ENCODE measurements at places on chromosomes 5 and 9.

DNA sequence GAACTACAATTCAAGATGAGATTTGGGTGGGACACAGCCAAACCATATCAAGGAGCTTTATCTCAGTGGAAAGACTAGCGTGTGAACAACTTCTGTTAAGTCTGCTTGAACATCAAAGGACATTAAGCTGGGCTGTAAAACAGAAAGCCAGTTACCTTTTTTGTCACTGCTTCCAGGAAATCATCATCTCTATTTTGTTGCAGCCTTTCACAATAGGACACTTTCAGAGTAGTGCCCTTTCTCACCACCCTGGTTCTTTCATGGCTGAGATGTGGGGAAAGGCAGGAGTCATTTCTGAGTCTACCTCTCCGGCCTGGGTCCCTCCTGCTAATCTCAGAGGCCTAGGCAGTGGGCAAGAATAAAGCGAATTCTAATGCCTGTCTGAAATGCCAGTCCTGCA, 96.2 kb upstream of the PPP1R2B start:
- H3K27ac ChIP-seq, result peak overlapping the region; percentile 2
- no peaks in the 10 kb centered on the region for H3K27me3 ChIP-seq
- H3K36me3 ChIP-seq, result no peaks in the 10 kb centered on the region
- peaks cover 11% of the 10 kb centered on the region for H3K4me1 ChIP-seq
- no peak overlapping the region for H3K4me3 ChIP-seq

DNA sequence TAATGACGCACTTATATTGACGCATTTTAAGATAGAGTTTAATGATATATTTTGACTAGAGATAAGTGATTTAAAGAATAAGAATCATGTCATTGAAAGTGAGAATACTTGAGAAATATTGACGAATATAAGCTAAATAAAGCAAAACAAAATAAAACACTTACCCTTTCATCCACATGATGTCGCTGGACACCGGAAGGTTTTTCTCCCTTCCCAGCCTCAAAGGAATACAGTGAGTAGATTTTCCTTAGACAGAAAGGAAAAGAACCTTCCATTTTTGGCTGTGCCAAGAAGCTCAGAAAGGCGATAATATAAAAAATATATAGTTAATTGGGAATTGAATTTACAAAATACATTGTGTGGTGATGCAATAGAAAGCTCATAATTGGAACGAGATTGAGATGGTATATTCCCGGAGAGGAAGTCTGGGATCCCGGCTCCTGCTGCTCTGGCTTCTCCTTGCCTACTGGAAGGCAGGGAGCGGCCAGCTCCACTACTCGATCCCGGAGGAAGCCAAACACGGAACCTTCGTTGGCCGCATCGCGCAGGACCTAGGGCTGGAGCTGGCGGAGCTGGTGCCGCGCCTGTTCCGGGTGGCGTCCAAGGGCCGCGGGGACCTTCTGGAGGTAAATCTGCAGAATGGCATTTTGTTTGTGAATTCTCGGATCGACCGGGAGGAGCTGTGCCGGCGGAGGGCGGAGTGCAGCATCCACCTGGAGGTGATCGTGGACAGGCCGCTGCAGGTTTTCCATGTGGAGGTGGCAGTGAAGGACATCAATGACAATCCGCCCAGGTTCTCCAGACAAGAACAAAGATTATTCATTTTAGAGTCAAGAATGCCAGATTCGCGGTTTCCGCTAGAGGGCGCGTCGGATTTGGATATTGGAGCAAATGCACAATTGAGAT, at the start of gene PCDHA5:
TSS of gene PCDHA5 (plus strand) at position 239 of the 906 bp plus-strand sequence.
- no peak for DNase-seq
- H3K36me3 ChIP-seq, result peaks cover 6% of the 10 kb centered on the region
- no peaks in the 10 kb centered on the region for H3K4me1 ChIP-seq
- H3K27me3 ChIP-seq, result peaks cover 14% of the 10 kb centered on the region
- no peak within 1 kb of the TSS for H3K4me3 ChIP-seq

DNA sequence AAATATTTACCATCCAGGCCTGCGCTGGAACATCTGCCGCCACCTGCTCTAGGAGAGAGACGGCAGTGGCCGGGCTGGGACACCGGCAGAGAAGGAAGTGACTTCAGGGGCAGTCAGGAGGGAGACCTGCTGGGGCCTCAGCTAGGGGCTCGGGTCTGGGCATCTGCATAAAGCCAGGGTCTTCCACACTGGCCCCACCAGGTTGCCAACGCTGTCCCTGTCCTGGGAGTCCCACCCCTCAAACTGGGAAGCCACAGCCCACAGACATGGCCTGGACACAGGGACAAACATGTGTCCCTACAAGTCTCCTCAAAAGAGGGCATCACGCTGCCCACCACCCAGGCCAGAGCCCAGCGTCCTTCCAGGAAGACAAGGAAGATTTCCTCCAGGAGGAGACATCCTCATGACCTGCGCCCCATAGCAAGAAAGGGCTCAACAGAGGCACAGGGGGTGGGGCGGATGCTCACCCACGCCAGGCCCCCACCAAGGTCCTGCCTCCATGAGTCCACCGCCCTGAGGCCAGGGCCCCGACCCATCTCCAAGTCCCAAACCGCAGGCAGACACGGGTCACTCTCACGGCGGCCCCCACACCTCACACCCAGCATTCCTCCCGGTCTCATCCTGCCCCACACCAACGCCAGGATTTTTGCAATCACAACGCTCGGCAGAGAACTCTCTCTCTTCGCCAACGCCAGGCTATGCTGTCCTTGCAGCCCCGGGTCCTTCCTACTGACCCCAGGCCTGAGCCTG, 9.0 kb downstream of the VAV2 start:
- no peaks in the 10 kb centered on the region for H3K27me3 ChIP-seq
- no peak overlapping the region for H3K4me3 ChIP-seq
- H3K36me3 ChIP-seq, result no peaks in the 10 kb centered on the region
- peak; percentile 38 for DNase-seq
- peaks cover 12% of the 10 kb centered on the region for H3K4me1 ChIP-seq

GRCh38 chr5:82786748-82787147, 290.4 kb downstream of the TMEM167A start:
- H3K4me3 ChIP-seq, result no peak overlapping the region
- H3K27ac ChIP-seq, result no peak overlapping the region
- no peaks in the 10 kb centered on the region for H3K4me1 ChIP-seq
- no peaks in the 10 kb centered on the region for H3K36me3 ChIP-seq
- DNase-seq, result no peak

GRCh38 chr9:123660691-123661466, 269.0 kb downstream of the DENND1A start:
- DNase-seq, result no peak
- H3K27ac ChIP-seq, result no peak overlapping the region
- H3K27me3 ChIP-seq, result no peaks in the 10 kb centered on the region
- H3K36me3 ChIP-seq, result peaks cover 33% of the 10 kb centered on the region

DNA sequence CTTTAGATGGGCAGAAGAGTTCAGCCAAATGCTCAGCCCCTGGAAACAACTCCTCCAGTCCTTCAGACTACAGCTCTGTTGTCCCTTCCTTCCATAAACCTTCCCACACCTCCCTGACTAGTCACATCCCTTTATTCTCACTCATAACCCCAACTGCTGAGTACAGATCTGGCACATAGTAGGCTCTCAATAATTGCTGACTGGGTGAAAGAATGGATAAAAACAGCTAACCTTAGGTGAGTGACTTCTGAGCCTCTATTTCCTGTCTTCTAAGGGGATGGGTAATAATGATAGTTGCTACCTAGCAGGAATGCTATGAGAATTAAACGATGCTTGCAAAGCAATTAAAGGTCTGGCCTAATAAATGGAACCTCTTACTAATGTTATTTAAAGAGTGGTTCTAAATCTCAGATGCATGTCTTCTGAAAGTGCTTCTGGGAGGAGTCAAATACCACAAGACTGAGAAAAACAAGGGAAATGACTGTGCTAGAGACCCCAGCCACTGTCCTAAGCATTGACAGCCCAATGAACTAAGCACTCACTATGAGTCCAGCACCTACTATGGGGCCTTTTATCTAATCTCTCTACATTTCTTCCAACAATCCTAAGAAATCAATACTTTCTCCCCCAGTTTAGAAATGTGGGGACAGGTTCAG, 2.5 kb upstream of the NR6A1 start:
- peaks cover 50% of the 10 kb centered on the region for H3K27me3 ChIP-seq
- H3K27ac ChIP-seq, result no peak overlapping the region
- H3K4me1 ChIP-seq, result peaks cover 47% of the 10 kb centered on the region
- peak overlapping the region; percentile 54 for H3K4me3 ChIP-seq
- H3K36me3 ChIP-seq, result no peaks in the 10 kb centered on the region

DNA sequence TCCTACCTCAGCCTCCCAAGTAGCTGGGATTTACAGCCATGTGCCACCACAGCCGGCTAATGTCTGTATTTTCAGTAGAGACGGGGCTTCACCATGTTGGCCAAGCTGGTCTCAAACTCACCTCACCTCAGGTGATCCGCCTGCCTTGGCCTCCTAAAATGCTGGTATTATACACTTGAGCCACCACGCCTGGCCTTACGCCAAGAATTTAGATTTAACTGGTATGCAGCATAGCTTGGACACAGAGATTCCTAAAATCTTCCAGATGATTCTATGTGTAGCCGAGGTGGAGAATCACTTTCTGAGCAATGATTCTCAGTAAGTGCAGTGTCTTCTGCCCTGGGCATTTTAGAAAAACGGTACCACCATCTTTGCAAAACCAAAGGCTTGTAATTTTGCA, 74.1 kb downstream of the HABP4 start:
- H3K27ac ChIP-seq, result no peak overlapping the region
- H3K4me1 ChIP-seq, result peaks cover 10% of the 10 kb centered on the region

DNA sequence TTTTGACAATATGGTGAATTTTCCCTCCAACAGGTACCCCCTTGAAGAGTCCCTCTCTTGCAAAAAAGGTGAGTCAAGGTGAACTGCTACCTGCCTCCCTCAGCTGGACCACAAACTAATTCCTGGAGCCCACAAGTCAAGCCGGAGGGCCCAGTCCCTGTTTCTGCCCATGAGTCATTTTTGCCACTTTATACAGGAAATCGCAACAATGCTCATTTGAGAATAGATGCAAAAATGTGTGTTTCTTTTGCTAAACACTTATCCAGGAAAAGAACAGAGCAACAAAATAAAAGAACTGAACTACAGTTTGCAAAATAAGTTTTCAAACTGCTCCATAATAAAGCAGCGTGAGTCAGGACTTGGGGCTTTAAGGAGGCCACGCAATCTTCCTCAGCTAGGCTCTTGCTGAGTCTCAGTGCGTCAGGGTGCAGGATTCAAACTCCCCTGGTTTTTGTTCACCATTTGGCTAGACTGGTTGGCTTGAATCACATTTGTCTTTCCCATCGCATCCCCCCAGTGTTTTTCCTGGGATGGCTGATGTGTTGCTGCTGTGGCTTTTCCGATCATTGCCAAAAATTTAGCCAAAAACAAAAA, 102.7 kb downstream of the GOLPH3 start:
- H3K4me3 ChIP-seq, result no peak overlapping the region
- H3K27me3 ChIP-seq, result no peaks in the 10 kb centered on the region
- peaks cover 2% of the 10 kb centered on the region for H3K36me3 ChIP-seq
- H3K4me1 ChIP-seq, result no peaks in the 10 kb centered on the region

DNA sequence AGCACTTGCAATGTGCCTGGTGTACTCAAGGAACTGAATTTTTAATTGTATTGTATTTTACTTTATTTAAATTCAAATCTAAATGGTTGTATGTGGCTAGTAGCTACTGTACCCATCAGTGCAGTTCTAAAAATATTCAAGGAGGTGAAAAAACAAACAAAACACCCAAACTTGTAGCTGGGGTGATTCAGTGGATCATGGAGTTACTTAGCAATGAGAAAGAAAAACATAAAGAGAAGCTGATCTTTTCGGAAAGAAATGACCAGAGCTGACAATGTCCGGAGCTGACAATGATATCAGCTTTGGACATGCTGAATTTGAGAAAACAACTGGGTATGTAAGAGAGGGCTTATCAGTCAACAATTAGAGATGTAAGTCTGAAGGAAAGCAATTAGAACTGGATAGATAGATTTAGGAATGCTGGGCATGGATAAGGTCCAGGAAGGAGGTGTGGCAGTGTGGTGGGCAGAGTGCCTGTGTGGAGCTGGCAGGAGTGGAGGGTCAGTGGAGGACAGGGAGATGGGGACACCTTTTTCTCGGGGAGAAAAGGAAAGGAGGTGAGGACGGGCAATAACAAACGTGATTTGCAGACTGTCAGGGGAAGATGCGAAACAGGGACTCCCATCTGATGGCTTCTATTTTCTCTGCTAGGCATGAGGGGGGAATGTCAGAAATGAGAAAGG, 113.2 kb downstream of the DCP2 start:
- peaks cover 14% of the 10 kb centered on the region for H3K4me1 ChIP-seq
- H3K4me3 ChIP-seq, result no peak overlapping the region

GRCh38 chr9:120358877-120359276, 221.1 kb downstream of the CDK5RAP2 start:
- H3K27ac ChIP-seq, result no peak overlapping the region
- peaks cover 3% of the 10 kb centered on the region for H3K36me3 ChIP-seq
- DNase-seq, result no peak
- H3K4me3 ChIP-seq, result no peak overlapping the region
- H3K27me3 ChIP-seq, result no peaks in the 10 kb centered on the region

DNA sequence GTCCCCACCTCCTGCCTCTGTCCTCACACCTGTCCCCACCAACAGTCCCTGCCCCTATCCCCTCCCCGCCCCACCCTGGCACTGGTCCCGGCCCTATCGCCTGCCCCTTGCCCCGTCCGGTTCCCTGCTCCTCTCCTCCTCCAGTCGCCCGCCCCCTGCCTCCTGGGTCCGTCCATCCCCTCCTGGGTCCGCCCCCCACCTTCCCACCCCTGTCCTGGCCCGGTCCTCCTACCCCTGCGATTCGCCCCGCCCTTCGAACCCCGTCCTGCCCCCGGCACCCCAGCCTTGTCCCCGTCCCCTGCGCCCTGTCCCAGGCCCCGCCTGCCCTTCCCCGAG, 372 bp downstream of the EDF1 start:
- peak overlapping the region; percentile 84 for H3K4me3 ChIP-seq
- peak overlapping the region; percentile 63 for H3K27ac ChIP-seq
- H3K27me3 ChIP-seq, result no peaks in the 10 kb centered on the region
- DNase-seq, result no peak

DNA sequence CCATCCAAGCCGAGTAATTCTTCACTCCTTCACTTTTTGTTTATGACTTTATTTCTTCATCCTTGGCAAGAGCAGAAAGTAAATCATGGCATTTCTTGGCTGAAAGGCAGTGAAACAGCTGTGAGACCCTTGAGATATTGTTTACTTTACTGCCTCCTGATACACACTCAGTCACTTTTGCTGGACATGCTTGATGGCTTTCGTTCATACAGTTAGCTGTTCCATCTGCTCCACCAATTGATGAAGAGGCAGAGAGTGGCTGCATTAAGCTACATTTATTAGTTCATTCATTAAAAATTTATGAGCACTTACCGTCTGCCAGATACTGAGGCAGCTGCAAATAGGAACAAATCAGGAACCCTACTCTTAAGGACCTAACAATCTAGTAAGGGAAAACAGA, 184.4 kb upstream of the OR13F1 start:
- no peaks in the 10 kb centered on the region for H3K36me3 ChIP-seq
- no peak for DNase-seq
- no peaks in the 10 kb centered on the region for H3K27me3 ChIP-seq

DNA sequence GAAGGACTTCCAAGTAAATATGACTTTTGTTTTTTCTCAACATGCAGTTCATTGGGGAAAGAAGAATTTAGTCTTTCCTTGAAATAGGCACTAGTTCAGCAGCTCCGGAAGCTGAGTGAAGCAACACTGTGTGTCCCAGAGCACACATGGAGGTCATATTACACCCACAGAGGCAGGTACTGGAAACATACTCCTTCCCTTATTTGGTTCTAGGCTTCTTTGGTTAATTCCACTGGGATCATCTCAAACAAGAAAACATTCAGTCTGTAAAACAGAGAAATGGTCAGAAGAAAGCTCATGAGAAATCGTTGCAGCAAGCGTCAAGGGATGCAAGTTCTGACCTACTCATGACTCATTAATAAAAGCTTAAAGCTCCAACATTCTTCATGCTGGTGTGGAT, 175.1 kb upstream of the PCSK5 start:
- H3K27ac ChIP-seq, result no peak overlapping the region
- no peak for DNase-seq
